ENCODE measurements at places on chromosomes 5 and 9.

DNA sequence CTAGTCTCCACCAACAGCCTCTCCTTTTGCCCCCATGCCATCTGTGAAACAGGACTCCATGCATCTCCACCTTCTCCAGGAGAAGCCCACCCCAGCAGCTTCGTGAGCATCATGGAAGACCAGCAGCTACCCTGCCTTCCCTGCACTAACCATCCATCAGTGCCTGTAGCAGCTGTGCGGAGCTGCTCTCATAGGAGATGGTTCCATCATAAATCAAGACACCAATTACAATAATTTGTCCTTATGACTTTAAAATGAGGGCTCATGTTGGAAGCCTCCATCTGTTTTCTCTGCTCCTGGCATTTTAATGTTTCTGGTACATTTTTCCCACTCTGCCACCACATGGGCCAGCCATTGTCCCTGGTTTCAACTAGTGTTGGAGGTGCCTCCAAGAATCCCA, 69.9 kb downstream of the FGF1 start:
- no peak for DNase-seq

- no peak for DNase-seq
Measured at GRCh38 chr5:38341056-38341455, 82.7 kb downstream of the EGFLAM start.

- no peak for DNase-seq
Measured at GRCh38 chr5:55276771-55277170, 30.7 kb downstream of the DHX29 start.

- DNase-seq: no peak
Measured at GRCh38 chr9:19409401-19410194, 789 bp downstream of the ACER2 start.

DNA sequence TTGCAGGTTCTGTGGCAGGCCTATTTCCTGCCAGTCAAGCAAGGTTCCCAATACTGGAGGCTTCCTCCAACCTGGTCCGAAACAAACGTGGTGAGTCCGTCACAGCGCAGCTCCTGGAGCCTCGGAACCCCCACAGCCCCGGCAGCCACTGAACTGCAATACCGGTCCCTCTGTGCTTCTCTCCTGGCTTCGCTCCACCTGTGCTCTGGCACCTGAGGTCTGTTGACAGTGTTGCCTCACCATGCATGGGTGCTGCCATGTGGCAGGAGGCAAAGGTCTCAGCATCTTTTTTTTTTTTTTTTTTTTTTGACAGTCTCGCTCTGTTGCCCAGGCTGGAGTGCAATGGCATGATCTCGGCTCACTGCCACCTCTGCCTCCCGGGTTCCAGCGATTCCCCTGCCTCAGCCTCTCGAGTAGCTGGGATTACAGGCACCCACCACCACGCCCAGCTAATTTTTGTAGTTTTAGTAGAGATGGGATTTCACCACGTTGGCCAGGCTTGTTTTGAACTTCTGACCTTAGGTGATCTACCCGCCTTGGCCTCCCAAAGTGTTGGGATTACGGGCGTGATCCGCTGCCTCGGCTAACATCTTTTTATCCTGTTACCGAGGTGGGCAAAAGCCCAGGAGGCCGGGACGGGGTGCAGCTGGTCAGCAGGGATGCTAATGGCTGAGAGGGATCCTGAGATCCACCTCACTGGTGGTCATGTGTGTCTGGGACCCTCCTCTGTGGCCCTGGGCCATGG, 57.1 kb upstream of the RNU6ATAC start:
- no peak for DNase-seq

DNA sequence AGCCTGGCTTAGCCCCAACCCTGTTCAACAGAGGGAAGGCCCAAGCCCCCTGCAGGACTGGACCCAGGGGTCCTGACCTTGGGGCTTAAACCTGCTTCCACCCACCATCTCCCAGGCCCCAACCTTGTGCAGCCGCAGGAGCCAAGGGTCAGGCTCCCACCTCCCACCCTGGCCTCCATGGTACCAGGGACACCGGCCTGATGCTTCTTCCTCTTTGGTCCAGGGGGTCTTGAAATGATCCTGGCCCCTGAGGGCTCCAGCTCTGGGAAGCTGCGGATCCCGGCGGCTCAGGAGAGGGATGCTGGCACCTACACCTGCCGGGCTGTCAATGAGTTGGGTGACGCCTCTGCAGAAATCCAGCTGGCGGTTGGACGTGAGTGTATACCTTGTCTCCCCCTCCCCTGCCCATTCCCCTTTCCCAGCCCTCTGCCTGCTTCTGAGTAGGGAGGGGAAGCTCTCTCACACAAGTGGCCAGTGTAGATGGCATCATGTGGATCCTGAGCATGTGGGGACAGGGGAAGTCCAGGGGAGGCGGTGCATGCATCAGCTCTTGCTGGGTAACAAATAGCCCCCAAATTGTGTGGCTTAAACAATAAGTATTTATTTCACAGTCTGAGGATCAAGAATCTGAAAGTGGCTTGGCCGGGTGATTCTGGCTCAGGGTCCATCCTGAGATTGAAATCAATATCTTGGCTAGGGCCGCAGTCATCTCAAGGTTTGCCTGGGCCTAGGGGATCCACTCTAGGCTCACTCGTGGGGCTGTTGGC, 44.3 kb downstream of the HMCN2 start:
- no peak for DNase-seq

GRCh38 chr5:56314529-56314928, 81.4 kb upstream of the ANKRD55 start:
- DNase-seq: no peak

DNA sequence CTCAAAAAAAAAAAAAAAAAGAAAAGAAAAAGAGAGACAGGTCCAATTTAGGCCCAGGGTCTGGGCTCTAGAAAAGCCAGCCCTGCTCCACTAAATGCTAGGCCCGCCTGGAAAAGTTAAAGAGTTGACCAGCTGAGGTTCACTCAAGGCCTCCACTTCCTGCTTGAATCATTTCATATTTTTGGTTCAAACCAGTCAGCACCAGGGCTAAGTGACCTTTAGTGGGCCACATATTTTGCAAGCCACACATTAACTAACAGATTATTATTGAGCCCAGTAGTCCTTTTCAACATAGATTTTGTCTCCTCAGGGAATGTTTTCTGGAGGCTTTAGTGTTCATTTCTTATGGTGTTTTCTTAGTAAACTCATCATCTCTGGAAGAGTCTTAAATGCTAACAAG, 156.6 kb downstream of the TLR4 start:
- no peak for DNase-seq

DNA sequence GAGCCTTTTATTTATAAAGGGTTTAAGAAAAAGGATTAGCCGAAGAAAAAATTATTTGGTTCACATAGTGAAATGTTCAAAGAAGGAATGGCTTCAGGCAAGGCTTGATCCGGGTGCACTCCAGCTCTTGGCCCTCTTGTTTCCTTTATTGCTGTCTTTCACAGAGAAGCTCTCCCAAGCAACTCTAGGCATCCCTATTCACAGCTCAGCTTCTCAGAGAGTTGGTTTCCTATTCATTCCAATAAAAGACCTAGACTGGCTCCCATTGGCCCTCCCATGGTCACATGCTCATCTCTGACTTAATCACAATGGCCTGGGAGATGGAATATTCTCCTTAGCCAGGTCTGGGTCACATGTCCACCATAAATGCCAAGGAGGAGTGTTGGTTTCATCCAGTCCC, 9.4 kb upstream of the FGFR4 start:
- no peak for DNase-seq

DNA sequence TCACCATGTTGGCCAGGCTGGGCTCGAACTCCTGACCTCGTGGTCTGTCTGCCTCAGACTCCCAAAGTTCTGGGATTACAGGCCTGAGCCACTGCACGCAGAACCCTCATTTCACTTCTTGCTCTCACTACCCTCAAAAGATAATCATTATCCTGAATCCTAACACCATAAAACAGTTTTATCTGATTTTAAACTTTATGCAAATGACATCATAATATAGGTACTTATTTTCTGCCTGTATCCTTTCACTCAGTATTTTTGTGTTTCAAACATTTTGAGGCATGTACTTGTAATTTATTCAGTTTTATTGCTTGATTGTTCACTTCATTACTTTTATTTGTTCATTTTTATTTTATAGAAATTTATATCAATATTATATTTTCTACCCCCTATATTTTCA, 719.2 kb upstream of the ARRDC3 start:
- no peak for DNase-seq

DNA sequence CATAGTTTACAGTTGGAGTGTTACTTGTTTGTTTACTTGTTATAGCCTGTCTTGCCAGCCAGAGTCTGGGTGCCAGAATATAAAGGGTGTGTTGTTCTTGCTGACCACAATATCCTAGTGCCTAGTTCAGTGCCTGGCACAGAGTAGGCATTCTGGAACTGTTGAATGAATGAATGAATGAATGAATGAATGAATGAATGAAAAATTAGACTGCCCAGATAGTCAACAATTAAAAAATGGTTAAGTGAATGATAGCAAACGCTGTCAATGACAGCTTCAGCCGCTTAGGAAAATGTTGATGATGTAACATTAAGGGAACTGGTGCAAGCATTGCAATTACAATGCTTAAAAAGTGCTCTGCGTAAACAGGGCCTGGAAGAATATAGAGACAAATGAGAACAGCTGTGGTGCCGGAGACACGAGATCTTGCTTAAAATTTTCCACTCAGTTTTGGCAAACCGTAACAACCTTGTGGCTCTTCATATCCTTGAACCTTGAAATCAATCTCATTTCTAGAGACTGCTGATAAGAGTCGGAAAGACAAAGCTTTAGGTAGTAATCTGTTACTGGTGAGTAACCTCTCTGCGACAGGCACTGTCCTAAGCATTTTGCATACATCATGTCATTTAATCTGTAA, 4.7 kb upstream of the TTLL11 start:
- no peak for DNase-seq

DNA sequence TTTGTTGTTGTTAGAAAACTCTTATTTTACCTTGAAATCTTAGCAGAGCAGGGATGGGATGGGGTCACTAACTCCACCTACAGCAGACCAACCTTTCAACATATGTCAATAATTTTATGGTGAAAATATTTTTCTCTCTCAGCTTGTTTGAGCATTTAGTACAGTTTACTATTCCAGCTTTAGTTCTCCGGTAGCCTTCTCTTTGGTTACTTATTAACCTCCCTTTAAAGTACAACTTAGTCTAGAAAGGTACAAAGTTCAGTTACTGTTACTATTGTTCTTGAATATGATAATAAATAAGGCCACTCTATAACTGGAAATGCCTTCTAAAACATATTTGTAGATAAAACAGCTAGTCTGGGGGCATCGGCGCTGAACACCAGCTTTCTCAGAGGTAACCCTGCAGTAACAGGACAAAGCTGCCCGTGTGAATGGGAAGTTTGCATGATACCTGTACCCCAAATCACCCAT, 233.3 kb downstream of the PCSK1 start:
- DNase-seq: no peak

DNA sequence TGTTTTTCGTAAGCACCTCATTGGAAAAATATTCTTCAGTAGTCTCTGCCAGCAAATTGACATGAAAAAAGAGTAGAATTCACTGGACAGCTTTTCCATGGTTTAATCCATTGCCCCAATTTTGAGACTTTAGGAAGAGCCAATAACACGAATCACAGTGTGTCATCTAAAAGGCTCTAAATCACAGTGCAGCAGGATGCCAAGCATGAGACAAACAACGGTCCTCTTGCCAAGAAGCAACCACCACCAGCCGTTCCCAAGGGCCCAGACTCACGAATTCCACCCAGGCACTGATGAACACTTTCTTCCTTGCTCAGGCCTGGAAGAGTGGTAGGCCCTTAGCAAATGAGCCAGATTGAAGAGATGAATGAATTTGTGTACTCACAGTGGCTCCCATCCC, 18.3 kb upstream of the IRX4 start:
- DNase-seq: no peak

- no peak for DNase-seq
Measured at GRCh38 chr5:23740029-23740428, 232.6 kb downstream of the PRDM9 start.

- peak; percentile 91 for DNase-seq
Measured at GRCh38 chr9:96418083-96418919, at the start of gene ZNF367. Gene ZNF367, minus strand, starts transcription at chr9:96418370. Its CDS starts 338 bp downstream, at chr9:96418032.

DNA sequence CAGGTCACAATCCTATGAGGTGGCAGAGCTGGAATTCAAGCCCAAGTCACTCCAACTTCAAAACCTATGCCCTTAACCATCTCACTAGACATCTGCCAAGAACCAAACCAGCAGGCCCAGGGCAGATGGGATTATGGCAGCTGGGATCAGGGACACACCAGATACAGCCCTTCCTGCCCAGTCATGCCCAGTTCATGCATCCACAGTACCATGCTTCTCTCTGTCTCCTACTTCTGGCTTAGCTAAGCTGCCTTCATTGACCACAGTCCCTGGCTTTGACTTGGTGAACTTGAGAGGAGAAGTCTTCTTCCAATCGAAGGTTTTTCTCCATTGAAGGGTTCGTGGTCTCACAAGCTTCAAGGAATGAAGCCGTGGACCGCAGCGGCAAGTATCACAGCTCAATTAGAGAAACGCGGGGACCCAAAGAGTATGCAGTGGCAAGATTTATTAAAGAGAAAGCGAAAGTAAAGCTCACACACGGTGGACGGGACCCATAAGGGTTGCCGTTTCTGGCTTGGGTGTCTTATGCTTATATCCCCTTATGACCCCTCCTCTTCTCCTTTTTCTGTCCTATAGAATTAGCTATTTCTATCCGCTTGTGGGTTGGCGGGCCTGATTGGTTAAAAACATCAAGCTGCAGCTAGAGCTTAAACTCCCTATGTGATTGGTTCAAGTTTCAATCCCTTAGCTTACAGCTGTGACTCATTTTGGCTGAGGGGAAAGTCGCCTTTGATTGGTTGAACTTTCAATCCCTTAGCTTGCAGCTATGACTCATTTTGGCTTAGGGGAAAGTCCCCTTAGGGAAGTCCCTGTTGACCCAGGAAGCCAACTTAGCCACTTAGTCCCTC, 101.2 kb downstream of the TRIM36 start:
- DNase-seq: no peak

GRCh38 chr5:72394688-72395087, 74.5 kb downstream of the PTCD2 start:
- no peak for DNase-seq

DNA sequence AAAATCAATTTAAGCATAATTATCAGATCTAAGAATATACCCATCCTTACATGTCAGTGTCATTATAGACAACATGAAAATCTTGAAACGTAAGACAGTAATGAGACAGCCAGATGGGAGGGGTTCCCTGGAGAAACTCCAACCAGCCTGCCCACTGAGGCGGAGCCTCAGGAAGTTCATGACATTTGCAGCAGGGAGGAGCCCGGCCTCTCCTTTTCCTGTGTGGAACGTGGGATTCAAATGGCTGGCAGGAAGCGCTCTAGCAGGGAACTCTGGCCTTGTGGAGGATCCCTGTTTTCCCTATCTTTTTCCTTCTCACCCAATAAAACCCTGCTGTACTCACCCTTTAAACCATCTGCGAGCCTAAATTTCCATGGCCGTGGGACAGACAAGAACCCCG, 176.6 kb upstream of the KCNN2 start:
- DNase-seq: no peak

DNA sequence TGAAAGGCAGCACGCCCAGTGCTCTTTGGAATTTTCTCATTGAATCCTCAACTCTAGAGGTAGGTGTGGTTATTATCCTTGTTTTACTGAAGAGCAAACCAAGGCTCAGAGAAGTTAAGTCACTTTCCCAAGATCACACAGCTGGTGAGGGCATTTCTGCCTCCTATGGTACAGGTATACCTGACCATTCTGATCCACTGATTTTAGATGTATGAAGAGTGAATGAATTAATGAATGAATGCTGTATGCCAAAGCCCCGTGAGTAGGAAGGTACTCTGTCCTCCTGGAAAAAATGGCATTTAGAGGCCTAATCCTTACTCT, 18.2 kb upstream of the CSF1R start:
- no peak for DNase-seq

GRCh38 chr5:66655395-66656324, 59.5 kb downstream of the MAST4 start:
- no peak for DNase-seq

GRCh38 chr9:32398207-32398606, 13.8 kb downstream of the ACO1 start:
- no peak for DNase-seq

- DNase-seq: no peak
Measured at GRCh38 chr5:128303593-128303992, 220.0 kb downstream of the SLC12A2 start.

Data from naive B cell (primary cell).